NCI-H1417 (cell line): ENCODE measurements at places on chromosomes 11 and 22.

DNA sequence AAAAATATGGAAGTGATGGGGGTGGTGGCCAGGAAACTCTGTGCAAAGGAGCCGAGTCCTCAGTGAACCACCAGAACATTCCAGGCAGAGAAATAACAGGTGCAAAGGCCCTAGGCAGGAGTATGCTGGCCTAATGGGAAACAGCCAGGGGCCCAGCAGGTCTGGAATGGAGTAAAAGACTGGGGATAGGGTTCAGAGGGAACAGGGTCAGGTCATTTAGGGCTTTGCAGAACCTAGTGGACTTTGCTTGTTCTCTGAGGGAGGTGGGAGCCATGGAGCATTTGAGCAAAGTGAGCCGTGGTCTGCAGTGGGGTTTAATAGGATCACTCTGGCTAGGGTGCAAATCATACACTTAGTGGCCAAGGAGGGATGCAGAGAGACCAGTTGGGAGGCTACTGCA, 8.7 kb downstream of the CRYBB3 start:
- DNase-seq: no peak

DNA sequence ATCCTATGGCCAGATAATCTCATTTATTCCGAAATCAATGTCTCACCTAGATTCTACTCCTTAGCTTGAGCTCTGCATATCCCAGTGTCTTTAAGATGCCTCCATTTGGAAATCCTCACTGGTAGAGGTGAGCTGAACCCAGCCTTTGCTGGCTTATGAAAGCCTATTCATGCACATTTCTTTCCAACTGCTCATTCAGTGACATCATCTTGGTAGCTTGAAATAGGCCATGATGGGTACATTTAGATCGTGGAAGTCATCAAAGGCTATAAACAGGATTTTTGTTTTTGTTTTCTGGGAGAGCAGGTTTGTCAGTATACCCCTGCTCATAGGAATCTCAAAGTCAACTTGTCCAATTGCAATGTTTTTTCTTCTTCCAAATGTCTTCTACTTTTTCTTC, 6.0 kb downstream of the NXPE1 start:
- no peak for DNase-seq

GRCh38 chr11:25890626-25891260, 441.2 kb upstream of the ANO3 start:
- no peak for DNase-seq

- DNase-seq: no peak
Measured at GRCh38 chr11:26090651-26091050, 241.3 kb upstream of the ANO3 start.

GRCh38 chr11:34416088-34416487, 22.6 kb upstream of the CAT start:
- no peak for DNase-seq

DNA sequence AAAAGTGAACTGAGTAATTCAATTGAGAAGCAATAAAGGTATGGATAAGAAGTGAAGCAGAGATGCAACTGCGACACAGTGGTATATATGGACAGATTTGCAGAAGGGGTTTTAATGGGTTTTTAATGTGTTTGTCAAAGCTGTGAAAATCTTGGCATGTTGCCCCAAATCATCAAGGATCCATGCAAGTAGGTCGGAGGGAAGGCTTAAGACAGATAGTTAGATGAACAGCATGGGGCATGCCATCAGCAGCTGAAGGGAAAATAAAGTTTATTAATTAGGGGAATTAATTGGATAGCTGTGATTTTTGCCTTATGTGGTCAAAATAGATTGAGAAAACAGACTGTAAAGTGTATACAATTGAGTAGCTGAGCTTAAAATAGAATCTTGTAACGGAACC, 840.1 kb downstream of the JRKL start:
- peak; percentile 53 for DNase-seq

DNA sequence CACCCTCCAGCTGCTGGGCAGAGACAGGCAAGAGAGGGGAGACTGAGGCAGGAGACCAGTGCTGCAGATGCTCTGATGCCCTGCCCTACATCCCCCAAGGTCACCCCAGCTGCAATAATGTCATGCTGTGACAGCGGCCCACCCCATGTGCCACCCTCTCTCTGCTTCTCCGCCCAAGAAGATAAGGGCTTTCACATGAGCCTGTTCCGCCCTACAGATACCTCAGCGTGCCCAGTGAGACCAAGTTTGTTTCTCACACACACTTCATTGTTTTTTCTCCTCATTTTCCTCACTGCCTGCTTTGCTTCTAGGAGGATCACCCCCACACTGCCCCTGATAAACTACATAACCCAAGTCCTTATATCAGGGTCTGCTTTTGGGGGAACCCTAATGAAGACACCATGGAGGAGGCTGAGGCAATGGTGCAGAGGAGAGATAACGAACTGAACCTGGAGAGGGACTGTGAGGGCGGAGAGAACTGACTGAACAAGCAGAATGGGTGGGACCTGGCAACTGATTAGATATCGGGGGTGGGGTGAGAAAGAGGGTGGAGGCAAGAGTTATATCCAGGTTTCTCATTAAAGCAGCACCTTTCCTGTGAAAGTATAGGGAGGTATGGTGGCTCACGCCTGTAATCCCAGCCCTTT, 37.5 kb upstream of the TSKU start:
- no peak for DNase-seq

GRCh38 chr11:43685440-43685839, 4.9 kb downstream of the HSD17B12 start:
- DNase-seq: no peak

GRCh38 chr11:65884716-65885092, 3.6 kb downstream of the FIBP start:
- peak; percentile 70 for DNase-seq

- DNase-seq: no peak
Measured at GRCh38 chr11:122167100-122167499, 51.1 kb upstream of the BLID start.

DNA sequence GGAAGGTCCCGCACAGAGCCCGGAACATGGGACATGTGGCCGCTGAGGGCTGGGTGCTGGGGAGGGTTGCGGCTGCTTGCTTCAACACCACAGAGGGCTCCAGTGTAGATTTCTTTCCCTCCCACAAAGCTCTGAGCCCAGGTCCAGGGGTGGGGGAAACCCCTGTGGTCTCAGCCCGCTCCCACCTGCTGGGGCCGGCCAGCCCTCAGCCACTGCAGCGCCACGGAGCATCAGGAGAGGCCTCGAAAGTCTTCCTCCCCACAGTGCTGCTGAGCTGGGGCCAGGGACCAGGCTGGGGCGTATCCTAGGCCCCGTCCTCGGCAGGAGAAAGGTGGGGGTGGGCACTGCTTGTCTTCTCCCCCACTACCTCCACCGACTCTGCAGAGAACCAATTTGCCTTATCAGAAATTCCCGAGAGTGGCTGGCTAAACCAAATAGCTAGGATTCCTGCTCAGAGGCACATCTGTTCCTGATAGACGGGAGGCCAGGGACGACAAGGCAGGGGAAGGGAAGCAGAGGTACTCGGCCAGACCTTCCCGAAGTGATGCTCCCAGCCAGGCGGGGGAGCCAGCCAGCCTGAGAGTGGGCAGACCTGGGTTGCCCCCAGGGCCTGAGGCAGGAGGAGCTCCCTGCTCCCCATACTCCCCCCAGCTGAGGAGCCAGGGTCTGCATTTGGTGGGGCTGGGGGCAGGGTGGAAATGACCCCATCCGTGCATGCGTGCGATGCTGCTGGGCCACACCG, 18.7 kb downstream of the IGF2 start:
- no peak for DNase-seq

DNA sequence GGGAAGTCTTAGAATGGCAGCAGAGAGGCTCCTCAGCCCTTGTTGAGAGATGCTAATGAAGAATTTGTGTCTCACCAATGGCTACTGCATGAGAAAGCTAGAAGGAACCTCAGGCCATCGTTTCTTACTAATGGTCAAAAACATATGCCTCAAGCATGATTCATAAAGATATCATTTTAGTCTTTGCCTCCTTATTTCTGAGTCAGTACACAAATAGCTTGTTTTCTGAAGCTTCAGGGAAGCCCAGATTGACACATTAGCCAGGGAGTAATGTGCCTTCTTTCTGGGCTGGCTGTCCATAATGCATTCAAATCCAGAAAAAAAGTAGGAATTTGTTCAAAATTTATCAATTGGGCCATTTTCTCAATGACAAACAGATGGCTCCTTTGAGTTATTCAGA, 169.4 kb upstream of the ZBED5 start:
- no peak for DNase-seq

DNA sequence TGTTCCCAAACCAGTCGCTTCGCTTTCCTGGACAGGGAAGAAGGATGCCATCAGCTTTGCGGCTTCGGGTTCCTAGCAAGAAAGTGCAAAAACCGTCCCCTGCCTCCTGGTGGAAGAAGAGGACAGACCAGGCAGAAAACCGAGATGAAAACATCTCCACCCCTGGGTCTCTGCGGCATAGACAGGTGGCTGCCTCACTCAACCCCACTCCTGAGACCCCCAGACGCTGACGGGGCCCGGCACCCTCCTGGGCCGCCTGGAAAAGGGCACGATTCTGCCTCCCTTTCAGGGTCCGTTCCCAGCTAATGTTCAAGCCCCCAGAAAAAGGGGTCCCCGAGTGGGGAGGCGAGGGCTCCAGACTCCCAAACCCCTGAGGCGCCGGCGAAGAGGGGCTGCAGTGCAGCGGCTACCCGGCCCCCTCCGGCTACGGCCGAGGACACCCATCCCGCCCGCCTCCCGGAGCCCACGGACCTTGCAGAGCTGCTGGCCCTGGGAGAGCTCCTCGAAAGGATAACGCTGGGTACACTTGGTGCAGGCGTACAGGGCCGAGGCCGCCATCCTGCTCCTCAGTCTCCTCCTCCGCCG, 569 bp downstream of the FAM76B start:
- peak; percentile 19 for DNase-seq

DNA sequence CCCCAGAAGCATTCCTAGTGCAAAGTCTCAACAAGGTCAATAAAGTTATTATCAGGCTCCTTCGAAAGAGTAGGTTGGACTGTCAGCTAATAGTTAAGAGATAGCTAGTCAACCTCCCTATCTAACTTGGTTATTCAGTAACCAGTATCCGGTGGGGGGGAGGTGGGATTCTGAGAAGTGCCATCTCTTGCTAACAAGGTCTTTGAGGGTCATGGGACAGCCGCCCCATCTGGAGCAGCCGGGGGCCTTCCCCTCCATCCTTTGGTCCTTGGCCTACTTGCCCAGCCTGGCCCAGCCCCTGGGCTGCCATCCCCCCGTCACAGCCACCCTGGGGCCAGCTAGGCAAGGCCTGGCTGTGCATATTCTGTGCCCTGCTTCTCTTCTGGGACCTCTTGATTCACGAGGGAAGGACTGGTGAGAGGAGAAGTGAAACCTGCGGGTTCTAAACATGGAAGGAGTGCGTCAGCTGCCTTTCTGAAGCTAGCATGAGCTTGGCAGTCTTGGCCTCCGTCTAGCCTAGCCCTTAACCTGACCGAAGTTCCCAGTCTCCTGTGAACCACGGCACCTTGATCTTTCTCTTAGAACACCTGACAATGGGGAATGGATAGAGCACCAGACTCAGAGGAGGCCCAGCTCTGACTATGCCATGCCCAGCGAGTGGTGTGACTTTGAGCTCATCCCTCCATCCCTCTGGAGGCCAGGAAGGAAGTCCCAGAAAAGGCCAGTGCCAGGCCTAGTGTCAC, 9.3 kb downstream of the SLC37A2 start:
- DNase-seq: no peak

DNA sequence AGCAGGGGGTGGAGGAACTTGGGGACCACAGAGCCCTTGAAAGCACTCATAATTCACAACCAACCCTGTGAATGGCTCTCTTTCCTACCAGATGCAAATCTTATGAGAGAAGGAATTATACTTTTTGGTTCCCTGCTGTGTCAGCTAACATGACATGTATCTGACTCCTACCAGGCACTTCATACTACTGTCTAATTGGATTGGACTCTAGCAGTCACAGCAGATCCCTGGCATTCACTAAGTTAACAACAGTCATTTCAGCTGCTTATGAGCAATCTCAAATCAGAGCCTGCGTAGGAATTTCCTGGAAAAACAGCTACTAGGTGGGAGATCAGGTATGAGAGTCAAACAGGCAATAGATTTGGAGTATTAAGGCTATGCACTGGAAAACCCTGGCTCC, 11.1 kb upstream of the ENDOD1 start:
- no peak for DNase-seq

DNA sequence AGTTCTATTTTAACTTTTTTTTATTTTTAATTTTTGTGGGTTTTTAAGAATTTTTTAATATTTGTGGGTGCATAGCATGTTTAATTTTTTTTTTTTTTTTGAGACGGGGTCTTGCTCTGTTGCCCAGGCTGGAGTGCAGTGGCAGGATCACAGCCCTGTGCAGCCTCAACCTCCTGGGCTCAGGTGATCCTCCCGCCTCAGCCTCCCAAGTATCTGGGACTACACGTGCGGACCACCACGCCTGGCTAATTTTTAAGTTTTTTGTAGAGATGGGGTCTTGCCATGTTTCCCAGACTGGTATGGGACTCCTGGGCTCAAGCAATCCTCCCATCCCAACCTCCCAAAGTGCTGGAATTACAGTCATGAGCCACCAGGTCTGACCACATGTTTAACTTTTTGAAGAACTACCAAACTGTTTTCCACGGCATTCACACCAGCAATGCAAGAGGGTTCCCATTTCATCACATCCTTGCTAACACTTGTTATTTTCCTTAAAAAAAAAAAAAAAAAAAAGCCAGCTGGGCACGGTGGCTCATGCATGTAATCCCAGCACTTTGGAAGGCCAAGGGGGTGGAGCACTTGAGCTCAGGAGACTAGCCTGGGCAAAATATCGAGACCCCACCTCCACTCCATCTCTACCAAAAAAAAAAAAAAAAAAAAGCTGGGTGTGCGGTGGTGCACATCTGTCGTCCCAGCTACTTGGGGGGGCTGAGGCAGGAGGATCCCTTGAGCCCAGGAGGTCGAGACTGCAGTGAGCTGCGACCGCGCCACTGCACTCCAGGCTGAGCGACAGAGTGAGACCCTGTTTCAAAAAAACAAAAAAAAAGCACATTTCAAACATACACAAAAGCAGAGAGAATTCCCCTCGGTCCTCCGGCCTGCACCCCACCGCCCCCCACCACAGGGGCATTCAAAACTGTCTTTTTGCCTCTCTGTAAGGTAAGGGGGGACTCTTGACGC, 16.7 kb upstream of the TXNRD2 start:
- DNase-seq: no peak

DNA sequence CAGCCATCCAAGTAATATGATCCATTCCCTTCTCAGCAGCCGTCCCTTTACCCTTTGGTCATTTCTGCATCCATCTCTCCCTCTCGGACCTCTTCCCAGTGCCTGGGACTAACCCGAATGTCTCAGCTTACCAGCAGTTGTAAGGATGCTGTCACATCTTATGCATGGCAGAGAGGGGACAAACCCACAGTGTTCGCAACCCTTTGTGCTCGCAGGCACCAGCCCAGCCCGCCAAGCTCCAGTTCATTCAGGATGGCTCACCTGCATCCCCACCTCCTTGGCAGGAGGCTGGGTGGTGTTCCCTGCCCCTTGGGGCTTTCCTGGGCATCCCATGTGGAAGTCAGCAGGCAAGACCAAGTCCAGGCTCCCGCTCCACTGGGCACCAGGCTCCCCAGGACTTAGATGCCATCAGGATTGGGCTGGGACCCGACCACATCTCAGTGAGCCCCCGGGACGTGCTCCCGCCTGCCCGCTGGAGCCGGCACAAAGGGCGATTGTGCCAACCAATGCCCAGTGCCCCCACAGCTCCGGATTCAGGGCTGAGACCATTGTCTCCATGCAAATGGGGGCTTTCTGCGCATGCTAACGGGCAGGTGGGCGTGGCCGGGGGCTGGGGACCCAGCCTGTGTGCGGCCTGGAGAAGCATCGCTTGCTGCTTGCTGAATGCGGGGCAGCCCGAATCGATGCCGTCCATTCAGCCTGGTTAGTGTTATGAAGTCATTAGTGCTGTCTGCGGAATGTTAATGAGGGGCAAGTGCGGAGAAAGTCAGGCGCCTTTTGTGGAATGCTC, 108.6 kb downstream of the KCNQ1OT1 start:
- no peak for DNase-seq

- DNase-seq: no peak
Measured at GRCh38 chr22:50473088-50473487, 1.7 kb downstream of the SBF1 start.
